Eye (tissue), 1 donor: ENCODE measurements at places on chromosomes 13 and 19.
A peak's percentile ranks its signal among the peaks of the same experiment; 100 is the strongest.

DNA sequence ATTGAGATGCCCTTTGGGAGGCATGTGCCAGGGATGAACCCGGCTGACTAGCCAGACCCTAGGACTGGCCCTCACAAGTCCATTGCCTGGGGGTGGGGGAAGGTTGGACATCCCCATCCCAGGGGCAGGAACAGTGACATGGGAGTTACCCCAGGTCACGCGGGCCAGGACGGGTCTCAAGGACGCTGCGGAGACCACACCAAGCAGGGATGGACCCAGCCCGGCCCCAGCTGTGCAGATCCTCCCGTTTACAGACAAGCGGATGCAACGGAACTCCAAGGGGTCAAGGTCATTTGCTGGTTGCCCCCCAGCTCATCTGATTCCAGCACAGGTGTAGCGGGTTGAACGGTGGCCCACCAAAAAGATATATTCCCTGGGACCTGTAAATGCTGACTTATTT is 20.0 kb downstream of the F2RL3 start:
- DNase-seq: no peak

- no peak for DNase-seq
Observed at GRCh38 chr13:103009051-103009840, 57.0 kb downstream of the SLC10A2 start.

DNA sequence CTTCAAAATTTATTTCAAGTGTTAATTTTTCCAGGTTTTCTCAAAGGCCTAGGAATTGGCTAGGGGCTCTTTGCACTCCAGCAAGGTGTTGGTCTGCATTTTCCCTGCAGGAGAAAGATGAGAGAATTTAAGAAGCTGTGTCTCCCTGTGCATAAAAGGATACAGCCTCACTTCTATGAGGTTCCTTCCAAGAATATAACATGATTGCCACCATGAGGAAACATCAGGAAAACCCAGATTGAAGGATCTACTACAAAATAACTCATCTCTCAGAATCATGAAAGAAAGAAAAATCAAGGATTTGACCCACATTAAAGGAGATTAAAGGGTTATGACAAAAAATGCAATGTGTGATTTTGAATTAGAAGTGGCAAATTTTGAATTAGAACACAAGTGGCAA is 69.9 kb downstream of the RUBCNL start:
- DNase-seq: no peak

GRCh38 chr19:12180377-12180776 is 17.5 kb downstream of the ZNF136 start:
- DNase-seq: no peak

DNA sequence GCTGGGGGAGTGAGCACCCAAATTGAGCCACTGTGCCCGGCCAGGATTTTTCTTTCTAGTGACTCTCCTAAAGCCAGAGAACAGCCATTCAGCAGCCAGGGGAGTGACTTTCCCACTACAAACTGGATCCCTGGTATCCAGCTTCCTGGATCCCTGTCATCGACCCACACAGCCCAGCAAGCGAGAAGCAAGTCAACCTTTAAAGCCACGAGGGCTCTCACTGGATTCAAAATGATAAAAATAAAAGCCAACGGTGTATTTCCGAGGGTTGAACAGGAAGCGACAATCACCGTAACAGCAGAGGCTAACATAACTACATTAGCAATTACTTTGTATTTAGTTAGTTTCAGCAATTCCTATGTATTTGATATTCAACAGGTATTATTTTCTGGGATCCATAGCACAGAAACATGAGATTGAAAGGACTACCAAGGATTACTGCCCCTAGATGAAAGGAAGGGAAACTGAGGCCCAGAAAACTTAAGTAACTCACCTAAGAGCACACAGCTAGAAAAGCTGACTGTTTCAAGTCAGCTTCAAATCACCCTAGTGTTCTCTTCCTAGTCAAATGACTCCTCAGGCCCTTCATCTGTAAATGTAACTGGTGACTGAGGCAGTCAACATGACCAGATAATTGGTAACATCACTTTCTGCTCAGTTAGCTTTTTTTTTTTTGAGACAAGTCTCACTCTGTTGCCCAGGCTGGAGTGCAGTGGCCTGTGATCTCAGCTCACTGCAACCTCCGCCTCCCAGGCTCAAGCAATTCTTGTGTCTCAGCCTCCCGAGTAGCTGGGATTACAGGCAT is 2.7 kb downstream of the RFX1 start:
- no peak for DNase-seq

DNA sequence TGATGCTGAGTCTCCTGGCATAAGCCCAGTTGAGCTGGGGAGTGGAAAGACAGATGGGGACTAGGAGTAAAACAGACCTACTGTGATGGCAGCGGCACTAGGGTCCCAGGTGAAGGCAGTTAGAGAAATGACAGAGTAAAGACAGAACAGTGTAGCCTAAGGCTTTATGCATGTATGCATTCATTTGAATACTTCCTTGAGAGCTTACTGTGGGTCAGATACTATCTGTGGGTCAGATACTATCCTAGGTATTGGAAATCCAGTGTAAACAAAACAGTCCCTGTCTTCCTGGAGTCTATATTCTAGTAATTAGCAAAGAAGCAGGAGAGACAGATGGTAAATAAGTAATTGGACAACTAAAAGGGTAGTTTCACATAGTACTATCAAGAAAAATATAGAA is 73.7 kb upstream of the LRCH1 start:
- no peak for DNase-seq

DNA sequence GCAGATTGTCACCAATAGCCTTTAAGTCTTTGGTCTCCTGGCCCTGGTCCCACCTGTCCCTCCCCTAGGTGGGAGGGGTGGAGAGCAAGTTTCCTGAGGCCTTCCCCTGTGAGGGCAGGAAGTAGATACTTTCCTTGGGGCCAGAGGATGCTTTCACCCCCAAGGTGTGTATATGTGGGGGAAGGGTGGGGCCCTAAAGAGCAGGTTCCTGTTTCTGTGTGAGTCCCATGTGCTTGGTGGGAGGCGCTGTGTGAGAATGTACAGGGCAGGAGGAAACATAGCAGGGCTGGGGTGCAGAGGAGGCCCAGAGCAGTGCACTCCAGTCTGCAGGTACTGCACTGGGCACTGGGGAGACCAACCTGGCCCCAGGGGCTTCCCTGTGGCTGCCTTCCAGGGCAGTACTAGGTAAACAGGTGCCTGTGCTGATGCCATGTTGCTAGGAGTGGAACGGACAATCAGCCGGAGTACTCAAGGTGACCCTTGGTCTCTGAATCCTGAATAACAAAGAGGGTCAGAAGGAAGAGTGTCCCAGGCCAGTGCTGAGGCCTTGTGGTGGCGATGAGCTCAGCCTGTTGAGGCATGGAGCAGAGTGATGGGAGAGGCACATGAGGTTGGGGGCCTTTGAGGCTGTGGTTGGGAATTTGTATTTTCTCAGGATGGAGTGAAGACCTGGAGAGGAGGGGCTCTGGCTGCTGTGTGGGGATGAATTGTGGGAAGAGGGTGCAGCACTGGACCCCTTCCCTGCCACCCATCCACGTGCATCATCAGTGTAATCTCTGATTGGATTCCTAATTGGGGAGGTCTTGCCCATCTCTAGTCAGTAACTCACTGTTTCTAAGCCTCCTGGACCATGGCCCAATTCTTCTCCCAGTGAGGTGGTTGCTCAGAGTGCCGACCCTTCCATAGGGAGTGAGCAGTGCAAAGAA is 5.1 kb downstream of the EGLN2 start:
- no peak for DNase-seq

DNA sequence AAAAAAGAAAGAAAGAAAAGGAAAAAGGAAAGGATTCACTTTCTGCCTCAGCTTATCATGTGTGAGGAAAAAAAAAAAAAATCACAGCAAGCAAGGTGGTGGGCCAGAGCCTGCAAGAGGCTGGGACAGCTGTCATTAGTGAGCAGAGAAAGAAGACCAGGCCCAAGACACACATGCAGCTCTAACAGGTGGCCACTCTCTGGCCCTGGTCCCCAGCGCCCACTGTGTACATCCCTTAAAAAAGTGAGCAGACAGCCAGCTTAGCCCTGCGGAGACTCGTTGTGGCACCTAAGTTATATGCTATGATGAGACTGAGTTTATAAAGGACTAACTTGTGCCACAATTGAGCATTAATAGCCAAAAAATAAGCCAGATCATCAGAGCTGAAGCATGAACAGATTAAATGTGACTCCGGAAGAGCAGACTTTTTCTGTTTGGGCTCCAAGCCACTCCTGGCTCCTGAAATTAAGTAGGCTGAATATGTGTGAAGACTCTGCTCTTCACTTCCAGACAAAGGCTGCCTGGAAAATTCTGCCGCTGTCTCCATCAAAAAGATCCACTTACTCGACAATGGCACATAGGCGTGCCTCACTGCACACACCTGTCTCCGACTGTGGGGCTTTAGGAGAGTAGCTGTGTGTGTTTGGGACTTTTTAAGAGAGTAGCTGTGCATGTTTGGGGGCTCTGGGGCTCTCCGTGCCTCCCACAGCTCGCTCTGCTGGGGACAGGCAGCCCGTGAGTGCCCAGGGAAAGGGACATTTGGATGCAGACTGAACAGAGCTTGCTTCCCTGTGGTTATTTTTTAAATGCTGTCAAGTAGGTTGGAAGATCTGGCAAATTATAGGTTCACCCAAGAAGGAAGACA is 55.0 kb downstream of the LATS2 start:
- DNase-seq: no peak

DNA sequence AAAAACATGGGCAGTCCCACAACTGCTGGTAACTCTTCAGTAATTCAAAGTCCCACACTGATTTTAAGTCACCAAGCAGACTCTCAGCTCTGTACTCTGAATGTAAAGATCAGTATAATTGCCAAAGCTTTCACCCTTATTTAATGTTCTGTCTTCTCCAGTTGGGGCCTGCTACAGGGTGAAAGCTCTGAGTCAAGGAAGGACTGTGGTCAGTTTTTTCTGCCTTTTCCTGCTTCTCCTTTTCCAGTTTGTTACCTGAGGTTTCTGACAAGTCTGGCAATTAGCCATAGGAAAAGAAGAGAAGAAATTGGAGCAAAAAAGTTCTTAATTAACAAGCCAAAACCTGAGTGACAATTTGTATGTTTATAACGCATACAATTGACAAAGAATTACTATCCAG is 279.3 kb downstream of the RBM26 start:
- DNase-seq: no peak

DNA sequence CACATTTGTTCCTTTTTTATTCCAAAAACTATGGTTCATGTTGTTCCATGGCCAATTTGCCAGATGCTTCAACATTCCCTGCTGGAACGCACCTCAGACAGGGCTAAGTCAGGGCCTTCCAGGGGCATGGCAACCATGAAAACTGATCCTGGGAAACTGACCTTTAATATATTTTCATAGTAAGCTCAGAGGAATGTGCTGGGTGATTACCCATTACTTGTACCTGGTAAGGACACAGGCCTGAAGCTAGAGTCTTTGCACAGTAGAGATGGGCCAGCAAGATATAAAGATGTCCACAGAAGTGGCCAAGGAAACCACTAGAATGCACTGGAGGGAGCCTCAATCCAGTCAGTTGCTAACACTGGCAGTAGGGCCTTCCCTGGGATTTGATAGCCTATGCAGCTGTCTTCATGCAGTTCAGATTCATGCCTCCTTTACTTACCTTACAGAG is 353.1 kb downstream of the ENOX1 start:
- DNase-seq: no peak

GRCh38 chr13:37226971-37227370 is 121.5 kb upstream of the CSNK1A1L start:
- no peak for DNase-seq

DNA sequence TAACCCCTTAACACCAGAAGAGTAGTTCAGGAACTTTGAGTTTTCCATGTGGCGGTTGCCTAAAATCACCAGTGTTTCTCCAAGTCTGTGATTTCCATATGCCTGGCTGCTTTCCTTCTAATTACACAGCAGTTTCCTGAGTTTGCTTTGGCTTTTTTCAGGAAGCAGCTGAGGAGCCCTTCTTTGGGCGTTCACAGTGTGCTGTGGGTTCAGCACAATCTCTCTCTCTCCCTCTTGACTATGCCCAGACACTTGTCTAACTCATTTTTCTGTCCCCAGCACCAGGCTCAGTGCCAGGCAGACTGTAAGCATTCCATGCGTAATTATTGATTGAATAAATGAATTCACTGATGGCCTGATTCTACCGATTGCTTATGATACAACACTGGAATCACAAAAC is 19.7 kb downstream of the SCEL start:
- DNase-seq: no peak

DNA sequence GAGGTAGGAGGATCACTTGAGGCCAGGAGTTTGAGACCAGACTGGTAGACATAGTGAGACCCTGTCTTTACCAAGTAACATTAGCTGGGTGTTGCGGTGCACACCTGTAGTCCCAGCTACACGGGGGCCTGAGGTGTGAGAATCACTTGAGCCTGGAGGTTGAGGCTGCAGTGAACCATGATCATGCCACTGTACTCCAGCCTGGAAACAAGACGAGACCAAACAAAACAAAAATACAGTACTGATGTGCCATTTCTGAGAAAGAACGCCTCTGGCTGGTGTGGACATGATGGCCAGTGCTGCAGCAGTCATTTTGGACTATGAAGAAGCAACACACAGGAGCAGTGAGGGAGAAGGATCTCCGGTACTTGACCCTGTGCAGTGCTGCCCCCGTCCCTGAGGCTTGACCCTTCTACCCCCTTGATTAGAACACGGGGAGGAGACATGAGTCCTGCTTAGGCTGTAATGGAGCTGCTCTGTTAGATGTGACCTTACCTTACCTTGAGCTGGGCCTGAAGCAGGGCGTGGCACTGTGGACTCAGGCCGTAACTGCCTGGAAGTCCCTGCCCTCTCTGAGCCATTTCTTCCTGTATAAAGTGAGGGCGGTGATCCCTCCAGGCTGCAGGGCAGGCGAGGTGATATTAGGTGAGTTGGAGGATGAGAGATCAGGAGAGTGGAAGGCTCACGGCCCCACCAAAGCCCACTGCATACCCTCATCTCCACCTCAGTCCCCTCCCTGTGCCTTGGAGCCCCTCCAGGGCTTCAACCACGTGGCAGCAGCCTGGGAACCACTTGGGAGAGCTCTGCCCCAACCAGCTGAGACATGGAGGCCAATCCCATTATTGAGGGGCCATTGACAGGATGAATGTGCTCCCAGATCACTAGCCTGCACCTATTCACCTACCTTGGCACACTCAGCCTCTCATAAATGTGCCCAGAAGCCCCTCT is 5.9 kb downstream of the RPL18A start:
- no peak for DNase-seq

- no peak for DNase-seq
Observed at GRCh38 chr13:97914540-97914939, 38.9 kb upstream of the IPO5 start.

- no peak for DNase-seq
Observed at GRCh38 chr13:107209824-107210722, 642.1 kb upstream of the ARGLU1 start.

- DNase-seq: peak; percentile 83
Observed at GRCh38 chr13:38763446-38764381, 76.8 kb downstream of the FREM2 start.
